ENCODE measurements at places on chromosomes 5 and 9. TPM values are rescaled to one million over a fixed set of nuclear protein-coding genes. Genes with fewer than 3 reads are reported as not detected.

DNA sequence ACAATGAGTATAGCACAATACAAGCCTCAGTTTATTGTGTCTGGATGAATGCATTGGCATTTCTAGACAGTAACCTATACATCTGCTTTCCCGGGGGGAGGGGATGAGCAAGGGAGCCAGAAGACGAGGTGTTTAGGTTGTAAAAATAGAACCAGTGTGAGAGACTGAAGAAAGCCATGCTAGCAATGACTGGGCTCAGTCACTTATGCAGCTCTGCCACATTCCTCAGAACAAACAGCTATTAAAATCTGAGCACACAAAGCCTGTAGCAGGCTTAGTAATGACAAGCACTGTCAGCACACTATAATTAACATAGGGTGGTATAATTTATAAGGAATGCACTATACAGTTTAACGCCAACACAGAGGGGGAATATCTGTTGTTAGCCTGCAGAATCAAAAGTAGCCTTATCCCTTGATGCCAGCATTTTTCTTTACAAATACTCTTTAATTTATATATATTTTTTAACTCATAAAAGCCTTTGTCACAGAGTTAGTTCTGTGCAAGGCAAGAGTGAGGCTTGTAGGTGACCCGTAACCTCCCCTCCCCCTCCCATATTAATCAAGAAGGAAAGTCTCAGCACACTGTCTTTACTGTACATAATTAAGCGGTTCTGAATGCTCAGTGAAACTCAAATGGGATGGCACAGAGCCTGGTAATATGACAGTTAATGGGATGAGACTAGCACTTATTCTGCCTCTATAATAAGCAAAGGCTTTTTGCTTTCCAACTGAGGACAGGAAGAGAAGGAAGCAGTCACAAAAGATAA is 295.4 kb downstream of the CSNK1G3 start:
- H3K27me3 ChIP-seq: no peaks in the 10 kb centered on the region
- H3K27ac ChIP-seq: no peak overlapping the region
- H3K4me1 ChIP-seq: no peaks in the 10 kb centered on the region

DNA sequence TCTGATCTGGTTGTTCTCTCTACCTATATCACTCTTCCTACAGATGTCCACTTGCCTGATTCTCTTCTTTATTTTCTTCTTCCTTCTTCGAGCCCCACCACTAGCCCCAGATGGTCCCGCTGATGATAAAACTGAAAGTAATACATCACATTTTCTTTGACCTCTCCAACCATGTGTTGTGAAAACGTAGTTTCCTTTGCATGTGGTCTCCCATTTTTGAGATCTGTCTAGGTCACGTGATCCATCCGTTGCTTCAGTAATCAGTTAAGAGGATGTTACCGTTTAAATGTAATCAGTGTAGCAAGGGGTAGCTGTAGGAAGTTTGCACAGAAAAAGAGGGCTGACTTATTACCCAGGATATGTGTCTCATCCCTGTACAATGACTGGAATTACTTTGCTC is 426.3 kb upstream of the TLE4 start:
- no peaks in the 10 kb centered on the region for H3K27me3 ChIP-seq
- no peaks in the 10 kb centered on the region for H3K36me3 ChIP-seq
- H3K4me3 ChIP-seq: no peak overlapping the region
- H3K27ac ChIP-seq: no peak overlapping the region
- no peaks in the 10 kb centered on the region for H3K4me1 ChIP-seq

BTNL9 gene
- not detected for total RNA-seq

DNA sequence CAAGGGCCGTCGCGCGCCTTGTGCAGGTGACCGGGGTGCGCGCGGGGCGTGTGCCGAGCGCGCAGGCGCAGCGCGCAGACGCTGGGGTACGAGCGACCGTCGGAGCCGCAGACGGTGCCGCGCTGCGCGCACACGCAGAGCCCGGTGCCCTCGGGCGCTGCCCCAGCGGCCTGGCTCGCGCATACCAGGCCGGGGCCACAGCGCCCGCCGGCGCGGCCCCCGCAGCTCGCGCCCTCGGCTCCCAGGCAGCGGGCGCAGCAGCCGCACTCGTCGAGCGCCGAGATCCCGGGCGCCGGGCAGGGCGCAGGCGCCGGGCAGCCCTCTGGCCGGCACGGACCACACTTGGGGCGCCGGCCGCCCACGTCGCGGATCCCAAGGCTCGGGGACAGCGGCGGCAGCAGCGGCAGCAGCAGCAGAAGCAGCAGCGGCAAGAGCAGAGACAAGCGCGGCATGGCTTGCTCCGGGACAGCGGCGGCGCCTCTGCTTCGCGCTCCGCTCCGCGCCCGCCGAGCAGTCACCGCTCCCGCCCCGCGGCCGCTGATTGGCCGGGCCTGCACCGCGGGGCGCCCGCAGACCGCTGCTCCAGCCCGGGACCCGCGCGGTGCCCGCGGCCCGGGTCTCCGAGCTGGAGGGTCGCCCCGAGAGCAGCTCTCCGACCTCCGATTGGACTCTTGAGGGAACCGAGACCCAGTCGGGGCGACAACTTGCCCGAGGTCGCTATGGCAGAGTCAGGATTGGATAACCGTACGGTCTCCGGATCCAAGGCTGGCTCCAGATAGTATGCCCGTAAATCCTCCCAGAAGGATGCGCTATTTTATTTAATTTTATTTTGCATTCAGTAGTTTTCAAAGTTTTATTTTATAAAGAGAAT is at the start of gene IGFBPL1:
Gene IGFBPL1, minus strand, starts transcription at position 482 of the 871 bp plus-strand sequence. Its CDS starts 30 bp downstream, at position 452.
- H3K27me3 ChIP-seq: peaks cover 19% of the 10 kb centered on the region
- no peaks in the 10 kb centered on the region for H3K4me1 ChIP-seq
- no peak within 1 kb of the TSS for H3K27ac ChIP-seq

ACTBL2 gene
- total RNA-seq: not detected

- no peak for DNase-seq
- peaks cover 17% of the 10 kb centered on the region for H3K27me3 ChIP-seq
- H3K4me1 ChIP-seq: no peaks in the 10 kb centered on the region
- H3K4me3 ChIP-seq: no peak overlapping the region
- H3K27ac ChIP-seq: no peak overlapping the region
These were observed 51.3 kb upstream of the IRX4 start for GRCh38 chr5:1934056-1934394.

GFPT2 gene
- total RNA-seq: not detected

DNA sequence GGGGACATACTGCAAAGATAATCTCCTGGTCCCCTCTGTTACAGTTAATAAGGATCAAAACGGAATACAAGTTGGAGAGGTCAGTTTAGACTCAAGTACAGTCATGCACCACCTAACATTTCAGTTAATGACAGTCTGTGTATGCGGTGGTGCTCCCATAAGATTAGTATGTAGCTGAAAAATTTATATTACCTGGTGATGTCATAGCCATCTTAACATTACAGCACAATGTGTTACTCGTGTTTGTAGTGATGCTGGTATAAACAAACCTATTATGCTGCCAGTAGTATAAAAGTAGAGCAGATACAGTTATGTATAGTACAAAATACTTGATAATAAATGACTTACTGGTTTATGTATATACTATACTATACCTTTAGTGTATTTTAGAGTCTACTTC is 207.9 kb downstream of the GDNF start:
- H3K27ac ChIP-seq: no peak overlapping the region
- DNase-seq: no peak
- H3K27me3 ChIP-seq: no peaks in the 10 kb centered on the region
- H3K36me3 ChIP-seq: peaks cover 14% of the 10 kb centered on the region
- no peaks in the 10 kb centered on the region for H3K4me1 ChIP-seq

DNA sequence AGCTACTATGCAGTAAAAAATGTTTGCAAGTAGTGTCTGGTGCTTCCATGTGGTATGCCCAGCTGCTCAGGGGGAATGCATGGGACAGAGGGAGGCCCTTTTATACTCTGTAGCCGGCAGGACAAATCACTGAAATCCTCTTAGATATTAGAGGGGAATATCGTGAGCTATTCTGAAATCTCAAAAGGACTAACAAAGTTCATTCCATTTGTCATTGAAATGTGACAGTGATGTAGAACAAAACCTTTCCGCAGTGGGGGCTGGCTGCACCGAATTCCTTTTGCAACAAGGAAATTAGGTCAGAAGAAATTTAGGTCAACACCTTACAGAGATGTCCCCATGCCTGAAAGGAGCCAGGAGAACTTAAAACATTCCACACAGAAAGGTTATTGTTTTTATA is 72.4 kb upstream of the MEF2C start:
- no peak for DNase-seq
- no peak overlapping the region for H3K4me3 ChIP-seq
- no peaks in the 10 kb centered on the region for H3K4me1 ChIP-seq
- H3K36me3 ChIP-seq: no peaks in the 10 kb centered on the region
- no peaks in the 10 kb centered on the region for H3K27me3 ChIP-seq

DNA sequence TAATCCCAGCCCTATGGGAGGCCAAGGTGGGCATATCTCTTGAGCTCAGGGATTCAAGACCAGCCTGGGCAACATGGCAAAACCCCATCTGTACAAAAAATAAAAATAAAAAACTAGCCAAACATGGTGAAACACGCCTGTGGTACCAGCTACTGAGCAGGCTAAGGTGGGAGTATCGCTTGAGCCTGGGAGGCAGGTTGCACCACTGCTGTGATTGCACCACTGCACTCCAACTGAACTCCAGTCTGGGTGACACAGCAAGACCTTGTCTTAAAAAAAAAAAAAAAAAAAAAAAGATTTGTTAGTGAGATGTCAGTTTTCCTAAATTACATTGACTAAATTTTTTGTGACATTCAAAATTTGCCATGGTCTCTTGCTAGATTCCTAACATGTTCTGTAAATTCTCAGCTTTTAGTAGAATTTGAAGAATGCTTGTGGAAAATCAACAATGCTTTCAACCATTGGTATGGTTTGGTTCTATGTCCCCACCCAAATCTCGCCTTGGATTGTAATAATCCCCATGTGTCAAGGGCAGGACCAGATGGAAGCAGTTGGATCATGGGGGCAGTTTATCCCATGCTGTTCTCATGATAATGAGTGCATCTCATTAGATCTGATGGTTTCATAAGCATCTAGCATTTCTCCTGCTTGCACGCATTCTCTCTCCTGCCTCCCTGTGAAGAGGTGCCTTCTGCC is 236.1 kb downstream of the ARRDC3 start:
- no peak for DNase-seq
- H3K4me3 ChIP-seq: no peak overlapping the region
- H3K4me1 ChIP-seq: no peaks in the 10 kb centered on the region

GRCh38 chr9:119961774-119962424 is 592.7 kb upstream of the BRINP1 start:
- H3K27ac ChIP-seq: no peak overlapping the region
- DNase-seq: no peak
- H3K27me3 ChIP-seq: peaks cover 1% of the 10 kb centered on the region
- H3K4me3 ChIP-seq: no peak overlapping the region
- H3K4me1 ChIP-seq: no peaks in the 10 kb centered on the region

Measured in CD4-positive, CD25-positive, alpha-beta regulatory T cell (primary cell).